Articular chondrocyte of knee joint (primary cell): ENCODE measurements at places on chromosomes 11 and 22. TPM values are rescaled to one million over a fixed set of nuclear protein-coding genes. Genes with fewer than 3 reads are reported as not detected.

Gene GRM5
- total RNA-seq = not detected in 2 replicates

Gene MAPK8IP2
- total RNA-seq = 0.86 and 1.0 TPM in 2 replicates

Gene POU2AF1
- total RNA-seq = not detected in 2 replicates

Gene KMT5B
- total RNA-seq = 27.4 and 31.6 TPM in 2 replicates

Gene SEPTIN3
- under 0.01 and 0.22 TPM in 2 replicates for total RNA-seq

Gene KRTAP5-11
- not detected in 2 replicates for total RNA-seq

Gene GLYAT
- total RNA-seq = not detected in 2 replicates

Gene OR2D3
- not detected in 2 replicates for total RNA-seq

Gene CHRM4
- 0.22 TPM in 1 of 2 replicates, not detected in the other for total RNA-seq

Gene RELT
- total RNA-seq = 3.2 and 4.3 TPM in 2 replicates

Gene TH
- total RNA-seq = not detected in 2 replicates

Gene MRGPRE
- 0.54 and 0.78 TPM in 2 replicates for total RNA-seq

Gene SOX6
- total RNA-seq = 8.4 and 11.6 TPM in 2 replicates

Gene OR4D5
- not detected in 2 replicates for total RNA-seq

Gene BCO2
- total RNA-seq = 1.5 and 2.0 TPM in 2 replicates

Gene SDHAF2
- 44.9 and 63.3 TPM in 2 replicates for total RNA-seq

Gene MED19
- 13.7 and 15.4 TPM in 2 replicates for total RNA-seq

Gene CCDC116
- total RNA-seq = 0.11 and 0.26 TPM in 2 replicates

Gene ARHGAP1
- 78.0 and 90.4 TPM in 2 replicates for total RNA-seq

Gene MMP12
- total RNA-seq = 0.11 and 0.26 TPM in 2 replicates

Gene APOL3
- total RNA-seq = 37.0 and 39.8 TPM in 2 replicates

Gene HBB
- not detected in 2 replicates for total RNA-seq

Gene BLID
- total RNA-seq = 17.8 and 23.1 TPM in 2 replicates

Gene ZC3H12C
- total RNA-seq = 11.0 and 13.4 TPM in 2 replicates

Gene OR8J1
- not detected in 2 replicates for total RNA-seq

Gene HTR3B
- total RNA-seq = not detected in 2 replicates

Gene CRELD2
- total RNA-seq = 41.4 and 46.8 TPM in 2 replicates

Gene OR56A1
- not detected in 2 replicates for total RNA-seq

Gene ZNF408
- total RNA-seq = 11.2 and 12.7 TPM in 2 replicates

Gene PATE3
- 0.13 TPM in 1 of 2 replicates, not detected in the other for total RNA-seq

Gene TSSK2
- not detected in 2 replicates for total RNA-seq

Gene OR51S1
- not detected in 2 replicates for total RNA-seq

Gene POGLUT3
- total RNA-seq = 79.8 and 90.5 TPM in 2 replicates

Gene C22orf42
- total RNA-seq = not detected in 2 replicates

Gene OR6T1
- total RNA-seq = not detected in 2 replicates

Gene KCNJ4
- not detected in 2 replicates for total RNA-seq

Gene FAM227A
- total RNA-seq = 3.1 and 3.3 TPM in 2 replicates

Gene KBTBD3
- total RNA-seq = 7.4 and 11.1 TPM in 2 replicates

Gene APOA1
- total RNA-seq = not detected in 2 replicates

Gene MRGPRX3
- total RNA-seq = 0.22 TPM in 1 of 2 replicates, not detected in the other

Gene UPB1
- not detected in 2 replicates for total RNA-seq

Gene SLC3A2
- 198 and 208 TPM in 2 replicates for total RNA-seq

Gene DAGLA
- total RNA-seq = 2.4 and 2.5 TPM in 2 replicates

Gene APOL4
- total RNA-seq = 0.11 and 0.52 TPM in 2 replicates

Gene ALX4
- under 0.01 and 0.13 TPM in 2 replicates for total RNA-seq

Gene APOL5
- not detected in 2 replicates for total RNA-seq

Gene GUCD1
- total RNA-seq = 85.4 and 95.1 TPM in 2 replicates

Gene LSP1
- total RNA-seq = 84.1 and 94.5 TPM in 2 replicates

Gene LMO1
- not detected in 2 replicates for total RNA-seq

Gene SAA2
- total RNA-seq = 0.13 TPM in 1 of 2 replicates, not detected in the other

Gene RIN1
- total RNA-seq = 22.7 and 23.1 TPM in 2 replicates

Gene XKR3
- not detected in 2 replicates for total RNA-seq
